ENCODE measurements at places on chromosomes 3 and 15. TPM values are rescaled to one million over a fixed set of nuclear protein-coding genes. Genes with fewer than 3 reads are reported as not detected.

DNA sequence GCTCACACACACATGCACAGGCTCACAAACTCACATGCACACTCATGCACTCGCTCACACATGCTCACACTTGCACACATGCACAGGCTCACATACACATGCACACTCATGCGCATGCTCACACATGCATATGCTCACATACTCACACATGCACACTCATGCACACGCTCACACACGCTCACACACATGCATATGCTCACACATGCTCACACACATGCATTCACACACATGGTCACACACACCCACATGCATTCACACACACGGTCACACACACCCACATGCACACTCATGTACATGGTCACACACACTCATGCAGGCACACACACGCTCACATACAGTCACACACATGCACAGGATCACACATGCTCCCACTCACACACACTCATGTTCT lies 132.8 kb upstream of the SMAD3 start:
- no peak for DNase-seq

ATG3 gene
- total RNA-seq = 39.6 TPM

PLXNA1 gene
- 27.6 TPM for total RNA-seq

TLR9 gene
- total RNA-seq = not detected

- no peak for DNase-seq
Observed at GRCh38 chr15:88120026-88120425, 136.5 kb downstream of the NTRK3 start.

- DNase-seq = no peak
Observed at GRCh38 chr15:70355275-70355795, 257.6 kb upstream of the TLE3 start.

GRCh38 chr3:108493862-108494261 lies 16.5 kb downstream of the MYH15 start:
- no peak for DNase-seq

DGKG gene
- total RNA-seq = 6.7 TPM

VIPR1 gene
- total RNA-seq = 1.2 TPM

- DNase-seq = no peak
Observed at GRCh38 chr15:73270366-73271097, 98.2 kb downstream of the HCN4 start.

DNA sequence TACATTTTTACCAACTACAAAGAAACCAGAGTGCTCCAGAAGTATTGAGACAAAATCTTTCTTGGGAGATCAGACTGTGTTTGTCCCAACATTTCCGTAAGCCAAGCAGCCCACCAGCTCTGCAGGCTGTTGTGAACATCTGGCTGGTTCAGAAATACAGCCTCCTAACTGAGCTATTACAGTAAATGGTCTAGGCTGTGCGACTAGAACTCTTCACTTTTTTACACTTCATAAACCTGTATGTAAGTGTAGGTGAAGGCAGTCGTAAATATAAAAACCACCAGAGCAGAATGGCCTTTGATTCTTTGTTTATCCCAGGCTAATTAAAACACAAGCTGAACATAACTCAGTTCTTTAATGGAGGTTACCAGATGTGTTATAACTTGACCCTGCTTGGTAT lies 235.3 kb downstream of the ARRDC4 start:
- no peak for DNase-seq

THRB gene
- 4.3 TPM for total RNA-seq
